Activated T-helper 1 cell treated with anti-CD3 and anti-CD28 coated beads, Interleukin-2, amount 50 U/mL, for 16 hours (primary cell): ENCODE measurements at places on chromosomes 1 and 21.

DNA sequence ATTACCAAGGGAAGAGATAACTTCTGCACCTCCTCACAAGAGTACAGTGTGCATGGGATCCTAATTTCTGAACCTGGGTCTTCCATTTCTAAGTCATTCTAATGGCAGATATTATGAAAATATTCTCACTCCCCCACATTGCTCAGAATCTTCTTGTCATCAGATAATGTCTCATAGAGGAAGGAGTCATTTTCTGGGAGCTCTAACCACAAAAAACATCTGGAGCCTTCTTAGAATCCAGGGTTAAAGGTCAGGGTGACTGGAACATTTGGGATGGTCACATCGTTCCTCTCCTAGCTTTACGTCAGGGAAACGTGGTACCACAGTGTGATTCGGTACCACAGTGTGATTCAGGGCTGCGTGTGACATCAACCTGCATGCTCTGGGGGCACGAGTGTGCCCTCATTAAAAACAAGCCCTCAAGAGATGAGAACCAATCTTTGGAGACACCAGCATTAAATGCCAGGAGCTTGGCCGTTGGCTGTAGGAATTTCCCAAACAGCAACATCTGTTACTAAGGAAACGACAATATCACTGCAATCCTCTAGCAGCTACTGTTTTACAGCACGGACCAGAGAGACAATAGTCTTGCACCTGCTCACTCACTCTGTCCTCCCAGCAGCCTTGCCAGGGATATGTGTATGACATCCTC lies 179.1 kb downstream of the PSMG1 start:
- DNase-seq, result no peak

DNA sequence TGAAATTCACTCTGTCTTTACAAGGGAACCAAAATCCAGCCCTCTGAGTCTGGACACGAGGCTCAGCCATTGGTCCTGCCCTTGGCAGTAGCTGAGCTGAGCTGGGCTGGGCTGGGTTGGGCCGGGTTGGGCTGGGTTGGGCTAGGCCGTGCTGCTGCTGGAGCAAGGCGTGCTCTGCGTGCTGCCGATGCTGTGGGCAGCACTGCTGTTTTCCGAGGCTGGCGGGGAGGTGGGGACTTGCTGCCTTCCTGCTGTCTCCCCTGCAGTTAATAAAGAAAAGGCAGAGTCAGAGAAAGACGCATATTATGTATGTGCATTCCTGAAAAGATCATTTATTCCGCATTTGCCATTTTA lies 182.9 kb downstream of the CDC7 start:
- no peak for DNase-seq

DNA sequence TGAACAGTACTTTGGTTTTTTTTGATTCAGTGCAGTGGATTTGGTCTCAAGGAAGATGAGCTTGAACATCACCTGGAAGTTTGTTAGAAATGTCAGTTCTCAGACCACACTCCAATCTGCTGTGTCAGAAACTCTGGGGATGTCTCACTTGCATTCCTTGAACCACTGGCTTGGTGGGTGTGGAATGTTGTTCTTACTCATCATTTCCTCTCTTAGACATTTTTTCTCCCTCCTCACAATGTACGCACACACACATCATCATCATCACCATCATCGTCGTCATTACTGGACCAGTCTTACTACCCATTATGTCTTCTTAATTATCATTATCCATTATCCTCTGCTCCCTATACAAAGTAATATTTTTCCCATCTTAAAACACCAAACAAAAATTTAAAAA lies 91.9 kb upstream of the KCNK2 start:
- no peak for DNase-seq

DNA sequence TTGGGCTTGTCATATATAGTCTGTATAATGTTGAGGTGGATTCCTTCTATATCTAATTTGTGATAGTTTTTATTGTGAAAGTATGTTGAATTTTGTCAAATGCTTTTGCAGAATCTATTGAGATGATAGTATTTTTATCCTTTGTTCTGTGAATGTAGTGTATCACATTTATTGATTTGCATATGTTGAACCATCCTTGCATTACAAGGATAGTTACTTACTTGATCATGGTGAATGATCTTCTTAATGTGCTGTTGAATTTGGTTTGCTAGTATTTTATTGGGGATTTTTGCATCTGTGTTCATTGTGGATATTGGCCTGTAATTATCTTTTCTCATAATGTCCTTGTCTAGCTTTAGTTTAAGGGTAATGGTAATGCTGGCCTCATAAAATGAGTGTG lies 8.3 kb downstream of the FGGY start:
- DNase-seq, result no peak

GRCh38 chr1:14598498-14599182 lies at the start of gene KAZN:
TSS of gene KAZN (plus strand) at chr1:14598685.
- no peak for DNase-seq

- DNase-seq, result no peak
These were observed 14.9 kb downstream of the ABCA4 start for GRCh38 chr1:94105957-94106529.

- no peak for DNase-seq
These were observed 4.6 kb downstream of the TNFRSF1B start for GRCh38 chr1:12171206-12172041.

DNA sequence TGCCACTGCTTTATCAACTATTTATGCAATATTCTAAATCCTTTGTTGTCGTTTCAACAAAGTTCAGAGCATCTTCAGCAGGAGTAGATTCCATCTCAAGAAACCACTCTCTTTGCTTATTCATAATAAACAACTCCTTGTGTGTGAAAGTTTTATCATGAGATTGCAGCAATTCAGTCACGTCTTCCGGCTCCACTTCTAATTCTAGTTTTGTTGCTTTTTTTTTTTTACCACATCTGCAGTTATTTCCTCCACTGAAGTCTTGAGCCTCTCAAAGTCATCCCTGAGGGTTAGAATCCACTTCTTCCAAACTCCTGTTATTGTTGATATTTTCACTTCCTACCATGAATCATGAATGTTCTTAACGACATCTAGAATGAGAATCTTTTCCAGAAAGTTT lies 14.8 kb upstream of the ETS2 start:
- no peak for DNase-seq

DNA sequence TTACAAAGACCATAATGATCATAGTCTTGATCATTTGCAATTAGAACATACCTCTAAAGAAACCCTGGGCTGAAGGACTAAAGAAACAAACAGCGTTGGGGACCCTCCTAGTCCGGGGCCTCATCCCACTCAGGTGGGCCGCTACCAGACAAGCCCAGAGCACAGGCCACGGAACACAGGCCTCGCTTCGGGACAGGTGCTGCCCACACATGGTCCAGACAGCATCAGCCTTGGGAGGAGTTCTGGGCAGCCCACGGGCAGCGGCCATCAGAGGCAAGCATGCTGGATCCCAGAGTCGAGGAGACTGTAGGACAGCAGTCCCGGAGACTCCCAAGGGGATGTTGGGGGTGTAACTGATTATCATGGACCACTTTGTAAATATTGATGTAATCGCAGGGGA lies 4.9 kb downstream of the C2CD2 start:
- no peak for DNase-seq

GRCh38 chr1:213325482-213325881 lies 274.4 kb downstream of the RPS6KC1 start:
- DNase-seq, result no peak

DNA sequence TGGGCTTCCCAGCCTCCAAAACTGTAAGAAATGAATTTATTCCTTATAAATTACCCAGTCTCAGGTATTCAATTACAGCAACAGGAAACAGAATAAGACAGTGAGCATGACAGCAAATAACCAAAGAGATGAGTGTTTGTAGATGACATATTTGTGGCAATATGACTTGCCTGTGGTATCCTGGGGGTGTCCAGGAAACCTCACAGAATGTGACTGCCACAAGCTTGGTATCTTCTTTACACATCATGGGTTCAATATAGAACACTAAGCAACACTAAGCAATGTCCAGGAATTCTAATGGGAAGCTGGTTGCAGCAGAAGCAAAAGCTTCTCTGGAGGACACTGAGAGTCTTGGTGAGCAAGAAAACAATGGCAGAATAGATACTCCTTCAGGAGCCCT lies 236.4 kb upstream of the BEND5 start:
- DNase-seq, result no peak

DNA sequence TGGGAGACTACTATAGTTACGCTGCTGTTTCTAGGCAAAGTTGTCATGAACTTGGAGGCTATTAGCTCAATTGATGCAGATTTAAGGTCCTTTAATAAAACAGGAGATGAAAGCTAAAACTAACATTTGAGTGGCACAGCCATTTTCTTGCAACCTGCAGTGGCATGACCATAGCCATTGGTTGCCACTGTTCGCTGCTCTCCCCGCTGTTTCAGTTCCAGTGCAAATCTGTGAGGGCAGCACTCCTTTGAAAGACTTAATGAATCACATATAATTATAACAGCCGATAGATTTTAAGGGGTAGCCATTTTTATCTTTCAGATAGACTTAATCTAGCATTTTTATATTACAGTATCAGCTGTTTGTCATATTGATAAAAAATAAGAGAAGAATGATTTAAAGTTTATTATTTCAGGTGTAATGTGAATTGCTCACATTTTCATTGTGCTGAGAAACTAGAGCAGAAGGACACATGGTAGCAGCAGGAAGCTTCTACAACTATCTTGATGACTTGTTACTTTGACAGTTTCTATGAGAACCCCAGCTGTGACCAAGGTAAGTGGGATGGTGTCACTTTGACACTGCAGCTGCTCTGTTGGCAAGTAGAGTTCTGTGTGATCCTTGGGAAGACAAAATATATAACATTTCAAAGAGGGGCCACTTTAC lies 203.7 kb downstream of the PLA2G4A start:
- DNase-seq, result no peak

- DNase-seq, result no peak
These were observed 665.8 kb upstream of the CAMK1G start for GRCh38 chr1:208917723-208918122.

- no peak for DNase-seq
These were observed 455 bp downstream of the BSDC1 start for GRCh38 chr1:32393832-32394140.

GRCh38 chr1:71561729-71562128 lies 480.9 kb upstream of the ZRANB2 start:
- DNase-seq, result no peak

GRCh38 chr1:155272466-155273342 lies 600 bp downstream of the CLK2 start:
- DNase-seq, result no peak

GRCh38 chr1:211630236-211631081 lies 45.0 kb downstream of the NEK2 start:
- no peak for DNase-seq

DNA sequence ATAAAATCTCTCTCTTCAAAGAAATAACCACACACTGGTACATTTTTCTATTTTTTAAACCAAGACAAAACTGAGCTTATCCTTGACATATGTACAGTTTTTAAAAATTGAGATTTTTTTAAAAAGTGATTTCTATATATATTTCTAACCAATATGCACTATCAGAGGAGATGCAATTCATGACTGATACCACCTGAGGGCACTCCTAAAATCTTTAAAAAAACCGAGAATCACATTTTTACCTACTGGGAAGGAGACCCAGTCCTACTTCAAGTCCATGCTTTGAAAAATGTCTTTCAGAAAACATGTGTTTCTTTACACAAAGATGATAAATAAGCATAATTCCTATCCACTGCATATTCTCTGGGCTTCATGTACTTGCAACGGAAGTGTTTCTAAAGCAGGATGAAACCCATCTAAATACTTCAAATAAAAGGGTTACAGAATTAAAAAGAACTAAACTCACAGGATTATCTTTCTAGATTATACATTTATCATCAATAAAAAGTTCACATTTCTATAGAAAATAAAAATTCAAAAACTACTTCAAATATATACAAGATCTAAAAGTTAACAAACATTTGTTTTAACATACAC lies 98.6 kb downstream of the ENAH start:
- DNase-seq, result no peak

- no peak for DNase-seq
These were observed 53.3 kb downstream of the CD247 start for GRCh38 chr1:167465018-167465417.

DNA sequence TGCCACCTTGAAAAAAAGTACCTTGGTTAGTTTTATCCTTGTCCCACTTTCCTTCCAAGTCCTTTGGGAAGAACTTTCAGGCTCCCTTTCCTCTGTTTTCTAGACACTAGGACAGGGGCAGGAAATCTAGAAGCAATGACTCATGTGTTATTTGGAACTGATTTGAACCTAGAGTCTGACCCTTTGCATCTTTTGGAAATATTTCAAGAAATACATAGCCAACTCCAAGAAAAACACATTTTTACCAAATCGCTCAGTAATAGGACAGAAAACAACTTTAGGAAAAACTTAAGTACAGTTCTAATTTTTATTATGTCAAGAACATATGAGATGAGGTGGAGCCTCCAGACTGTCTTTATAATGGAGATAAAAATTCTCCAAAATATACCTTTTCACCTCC lies 292.4 kb downstream of the PTBP2 start:
- no peak for DNase-seq

DNA sequence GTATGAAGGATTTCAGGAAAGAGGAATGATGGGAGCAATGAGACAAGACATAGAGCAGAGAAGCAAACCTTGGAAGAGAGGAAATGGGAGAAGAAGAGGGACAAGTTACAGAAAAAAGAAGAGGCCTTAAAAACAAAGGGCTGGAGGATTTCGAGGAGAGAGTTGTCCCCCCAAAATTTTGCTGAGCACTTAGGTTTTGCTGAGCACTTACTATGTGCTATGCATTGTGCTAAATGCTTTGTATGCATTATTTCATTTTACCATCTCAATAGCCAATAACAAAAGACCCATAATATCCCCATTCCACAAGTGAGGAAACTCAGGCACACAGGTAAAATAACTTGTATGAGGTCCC lies 2.5 kb upstream of the TRIM63 start:
- DNase-seq, result no peak

- DNase-seq, result no peak
These were observed 110.5 kb downstream of the ZNF644 start for GRCh38 chr1:90911353-90911752.

- no peak for DNase-seq
These were observed 5.5 kb downstream of the CLCA4 start for GRCh38 chr1:86552376-86552775.
